ENCODE measurements at places on chromosomes 3 and 15. TPM values are rescaled to one million over a fixed set of nuclear protein-coding genes. Genes with fewer than 3 reads are reported as not detected.

- no peak for DNase-seq
Observed at GRCh38 chr3:3628676-3629328, 170.4 kb upstream of the LRRN1 start.

- DNase-seq = no peak
Observed at GRCh38 chr3:188113756-188114155, 40.2 kb upstream of the LPP start.

DNA sequence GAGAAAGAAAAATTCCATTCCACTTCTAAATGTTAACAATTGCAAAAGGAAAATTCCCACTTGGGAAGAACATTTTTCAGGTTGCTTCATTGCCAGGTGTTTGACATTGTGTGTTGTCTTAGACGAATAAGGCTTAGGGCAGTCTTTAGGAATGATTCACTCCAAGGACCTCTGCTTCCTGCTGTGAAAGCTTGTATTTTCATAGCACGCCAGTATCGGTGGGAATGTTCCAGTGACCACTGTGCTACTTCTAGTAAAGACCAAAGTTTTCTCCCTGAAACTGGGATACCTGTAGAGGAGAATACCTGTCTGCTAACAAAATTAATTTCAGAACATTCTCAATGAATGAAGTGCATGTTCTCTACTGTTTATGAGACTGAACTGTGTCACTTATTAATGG, 64.1 kb downstream of the CDIN1 start:
- no peak for DNase-seq

GRCh38 chr3:53513556-53514190, 19.3 kb downstream of the CACNA1D start:
- no peak for DNase-seq

The ITIH3 gene
- total RNA-seq = 0.54 TPM

All from lung (tissue), 17 donors.